Fibroblast of mammary gland (primary cell): ENCODE measurements at places on chromosomes 1 and 21.

GRCh38 chr1:1371746-1372711 lies 3.0 kb downstream of the AURKAIP1 start:
- DNase-seq: peak; percentile 44

DNA sequence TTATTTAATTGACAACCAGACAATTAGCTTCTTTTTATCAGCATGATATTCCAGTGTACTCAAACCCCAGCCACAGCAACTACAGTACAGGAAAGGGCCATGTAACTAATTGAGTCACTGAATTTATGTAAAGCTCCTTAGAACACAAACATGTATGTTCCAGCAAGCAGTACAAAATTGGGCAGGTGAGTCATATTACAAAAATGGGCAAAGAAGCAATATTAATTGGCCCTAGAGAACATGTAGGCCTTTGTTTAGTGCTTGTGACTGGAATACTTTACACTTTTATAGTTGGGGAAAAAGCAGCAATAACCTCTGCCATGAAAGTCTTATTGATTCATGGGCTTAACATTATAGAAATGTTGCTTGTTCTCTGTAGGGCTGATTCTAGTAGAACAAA lies 31.8 kb downstream of the CLEC20A start:
- peak; percentile 72 for DNase-seq

DNA sequence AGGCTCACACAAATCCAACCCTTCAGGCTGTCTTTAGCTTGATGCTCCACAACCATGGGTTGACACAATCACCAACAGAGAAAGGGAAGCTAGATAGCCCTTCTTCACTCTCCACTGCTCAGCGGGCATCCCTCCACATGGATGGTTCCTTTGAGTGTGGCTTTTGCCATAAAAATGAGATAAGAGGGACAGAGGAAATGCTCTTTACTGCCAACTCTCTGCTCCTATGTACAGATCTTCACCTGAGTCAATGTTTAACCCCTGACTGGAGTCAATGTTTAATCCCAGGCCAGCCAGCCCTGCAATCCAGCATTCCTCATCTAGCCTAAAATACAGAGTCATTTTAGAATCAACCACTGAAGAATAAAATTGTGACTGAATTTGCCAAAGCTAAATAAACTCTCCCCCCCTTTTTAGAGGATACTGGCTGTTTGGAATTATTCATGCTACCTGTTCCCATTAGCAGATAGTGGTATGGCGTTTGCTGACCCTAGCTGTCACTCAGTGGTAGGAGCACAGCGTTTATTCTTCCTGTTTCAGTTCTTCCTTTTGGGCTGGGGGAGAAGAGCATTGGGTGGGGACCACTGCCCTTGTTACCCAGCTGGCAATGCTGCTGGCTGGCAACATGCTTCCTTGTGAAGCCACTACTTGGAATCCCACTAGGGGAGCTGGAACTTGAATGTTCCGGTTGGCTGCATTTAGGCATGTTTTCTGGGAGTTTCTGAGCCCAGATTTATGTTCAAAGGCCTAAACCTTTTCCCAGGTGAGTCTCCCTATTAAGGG lies 5.2 kb upstream of the PIGR start:
- no peak for DNase-seq

DNA sequence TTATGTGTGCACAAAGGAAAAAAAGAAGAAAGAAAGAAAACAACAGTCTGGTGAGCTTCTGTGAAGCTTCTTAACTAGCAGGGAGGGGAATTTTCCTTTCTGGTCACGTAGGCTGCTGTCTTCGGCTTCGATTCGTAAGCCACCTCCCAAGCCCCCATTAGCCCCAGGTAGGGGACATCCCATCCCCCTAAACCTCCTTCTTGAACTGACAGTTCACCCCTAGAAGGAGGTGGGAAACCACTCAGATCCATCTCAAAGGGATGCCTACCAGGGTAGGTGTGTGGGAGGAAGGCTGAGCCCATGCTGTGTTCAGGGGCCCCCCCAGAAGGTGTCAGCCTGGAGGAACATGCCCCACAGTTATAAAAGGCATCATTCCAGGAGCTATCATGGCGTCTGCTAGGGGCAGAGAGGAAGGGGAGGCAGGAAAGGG lies 25.8 kb downstream of the CD247 start:
- DNase-seq: no peak

DNA sequence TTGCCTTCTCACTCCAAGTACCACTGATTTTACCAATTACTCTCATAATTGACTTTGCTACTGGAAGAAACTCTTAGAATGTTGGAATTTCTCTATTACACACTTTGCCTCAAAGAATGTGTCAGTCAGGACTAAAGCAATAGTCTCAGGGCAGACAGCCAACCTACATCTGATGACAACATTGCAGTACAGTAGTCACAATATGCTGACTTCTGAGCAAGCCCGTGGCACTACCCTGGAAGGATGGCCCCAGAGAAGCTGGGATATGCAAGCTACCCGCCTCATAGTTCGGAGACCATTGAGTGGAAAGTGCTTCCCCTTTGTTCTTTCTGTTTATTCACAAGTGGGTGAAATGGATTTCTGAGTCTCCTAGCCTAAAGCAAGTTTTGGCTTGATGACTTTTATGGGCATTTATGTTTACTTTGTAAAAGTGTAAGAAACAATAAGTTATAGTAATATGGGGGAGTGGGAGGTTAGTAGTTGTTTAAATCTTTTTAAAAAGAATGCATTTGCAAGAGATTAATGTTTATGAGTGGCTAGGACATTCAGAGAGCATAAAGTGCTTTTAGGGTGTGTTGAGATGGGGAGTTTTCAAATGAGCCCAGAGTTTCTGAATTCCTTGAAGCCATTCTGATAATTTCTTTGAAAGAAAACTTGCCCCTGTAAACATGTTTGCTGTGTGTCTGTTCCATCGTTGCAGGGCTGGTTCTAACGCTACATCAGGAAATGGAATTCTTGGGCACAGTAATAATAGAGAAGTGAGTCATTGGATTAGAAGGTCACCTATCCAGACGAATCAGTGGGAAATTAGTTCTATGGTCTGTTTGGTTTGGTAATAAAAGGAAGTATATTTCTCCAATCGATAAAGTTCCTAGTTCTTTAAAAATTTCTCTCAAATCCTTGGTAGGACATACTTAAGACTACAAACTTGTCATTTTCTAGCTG lies 63.8 kb downstream of the LMO4 start:
- DNase-seq: peak; percentile 71

DNA sequence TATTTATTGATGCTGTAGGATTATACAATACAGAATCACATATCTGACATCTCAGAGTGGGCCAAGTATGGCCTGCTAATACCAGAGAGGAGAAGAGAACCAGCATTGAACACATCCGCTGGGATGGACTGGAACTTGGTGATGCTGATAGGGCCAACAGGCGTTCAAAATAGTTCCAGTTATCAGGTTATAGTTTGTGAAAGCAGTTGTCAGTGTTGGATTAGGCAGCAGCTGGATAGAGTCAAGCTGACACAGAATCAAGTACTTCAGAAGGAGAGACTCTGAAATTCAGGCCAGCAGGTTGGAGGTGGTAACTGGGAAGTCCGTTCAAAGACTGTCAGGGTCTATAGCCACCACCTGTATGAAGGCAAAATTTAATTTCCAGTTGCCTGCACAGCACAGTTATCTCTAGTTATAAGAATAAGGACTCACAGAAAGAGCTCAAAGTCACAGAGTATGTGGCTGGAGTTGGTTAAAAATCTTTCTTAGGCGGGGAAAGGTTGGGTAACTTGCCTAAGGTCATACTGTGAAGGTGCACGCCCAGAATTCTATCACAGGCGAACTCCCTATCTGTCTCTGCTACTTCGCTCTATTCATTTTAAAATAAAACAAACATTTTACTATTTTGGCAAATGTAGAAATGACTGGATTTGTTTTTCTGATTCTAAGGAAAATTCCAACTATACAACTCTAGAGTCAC lies 9.9 kb upstream of the DIPK1A start:
- DNase-seq: no peak

DNA sequence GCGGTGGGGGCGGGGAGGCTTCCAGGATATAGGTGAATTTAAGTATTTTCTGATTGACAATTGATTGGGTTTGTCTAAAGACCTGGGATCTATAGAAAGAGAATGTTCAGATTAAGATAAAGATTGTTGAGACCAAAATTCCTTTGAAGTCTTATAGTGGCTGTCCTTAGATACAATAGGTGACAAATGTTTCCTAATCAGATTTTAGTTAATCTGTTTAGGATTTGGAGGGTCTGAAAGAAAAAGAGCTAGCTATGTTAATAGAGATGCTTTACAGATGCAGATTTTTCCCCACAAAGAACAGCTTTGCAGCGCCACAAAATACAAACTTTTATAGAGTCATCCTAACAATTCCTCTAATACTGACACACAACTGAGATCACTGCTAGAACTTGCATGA lies 14.6 kb upstream of the EPRS1 start:
- DNase-seq: no peak

DNA sequence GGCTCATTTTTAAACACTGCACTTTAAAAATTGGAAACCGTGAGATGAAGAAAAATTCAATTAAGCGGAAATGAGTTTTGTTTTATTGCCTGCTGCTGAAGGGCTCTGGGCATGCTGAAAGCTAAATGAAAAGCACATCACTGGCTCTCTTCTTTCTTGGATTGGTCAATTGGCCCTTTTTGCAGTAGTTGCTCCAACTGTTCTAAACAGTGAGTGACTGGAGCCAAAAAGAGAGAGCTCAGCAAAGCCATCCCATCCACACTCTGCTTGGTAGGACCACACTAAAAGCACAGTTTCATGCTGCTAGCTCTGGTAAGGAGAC lies 48.1 kb downstream of the LHX4 start:
- DNase-seq: no peak

DNA sequence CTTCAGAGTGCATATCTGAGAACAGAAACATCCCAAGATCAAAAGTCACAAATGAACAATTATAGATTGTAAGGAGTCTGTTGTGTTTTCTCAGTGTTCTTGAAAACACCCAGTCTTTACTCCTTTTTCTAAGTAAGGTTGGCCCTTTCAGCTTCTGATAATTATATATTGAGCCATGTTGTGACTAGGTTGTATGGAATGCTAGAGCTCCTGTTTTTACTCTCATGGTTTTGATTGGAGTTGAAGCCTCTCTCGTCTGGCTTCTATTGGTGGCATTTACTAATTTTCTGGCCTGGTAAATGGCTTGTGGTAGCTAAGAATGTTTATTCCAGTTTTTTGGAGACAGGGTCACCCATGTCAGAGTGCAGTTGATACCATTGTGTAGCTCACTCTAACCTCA lies 84.7 kb downstream of the NDUFS5 start:
- DNase-seq: peak; percentile 75

DNA sequence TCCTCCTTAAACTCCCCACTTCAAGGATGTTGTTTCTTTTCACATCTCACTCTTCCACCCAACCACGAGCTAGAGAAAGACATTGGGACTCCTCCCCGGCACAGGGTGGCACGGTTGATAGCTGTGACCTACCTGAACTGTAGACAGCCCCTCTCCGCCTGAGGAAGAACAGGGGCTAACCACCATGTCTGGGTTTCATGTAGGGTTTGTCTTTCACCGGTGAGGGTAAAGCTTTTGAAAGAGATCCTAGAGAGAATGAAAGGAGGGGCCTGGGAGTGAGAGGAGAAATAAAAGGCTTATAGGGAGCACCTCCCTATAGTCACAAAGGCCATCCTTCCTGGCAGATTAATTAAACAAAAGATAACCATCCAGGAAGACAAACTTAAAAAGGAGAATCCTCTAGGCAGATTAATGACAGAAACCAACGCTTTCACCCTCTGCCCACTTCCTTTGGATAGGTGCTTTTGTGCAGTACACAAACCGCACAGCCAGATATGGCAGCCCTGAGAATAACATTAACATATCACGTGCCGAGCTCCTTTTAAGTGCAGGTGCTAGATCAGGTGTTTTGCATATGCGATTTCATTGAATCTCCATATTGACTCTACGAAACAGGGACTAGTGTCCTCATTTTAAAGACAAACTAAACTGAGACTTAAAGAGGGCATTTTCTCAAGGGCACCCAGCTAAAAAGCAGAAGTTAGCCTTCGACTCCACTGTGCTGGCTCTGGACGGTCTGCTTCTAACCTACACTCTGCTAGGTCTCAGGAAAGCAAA lies 178.1 kb upstream of the RUNX1 start:
- no peak for DNase-seq

- no peak for DNase-seq
Observed at GRCh38 chr21:33993286-33994231, 78.0 kb upstream of the ATP5PO start.

GRCh38 chr1:2272686-2273400 lies 44.7 kb downstream of the SKI start:
- DNase-seq: no peak

DNA sequence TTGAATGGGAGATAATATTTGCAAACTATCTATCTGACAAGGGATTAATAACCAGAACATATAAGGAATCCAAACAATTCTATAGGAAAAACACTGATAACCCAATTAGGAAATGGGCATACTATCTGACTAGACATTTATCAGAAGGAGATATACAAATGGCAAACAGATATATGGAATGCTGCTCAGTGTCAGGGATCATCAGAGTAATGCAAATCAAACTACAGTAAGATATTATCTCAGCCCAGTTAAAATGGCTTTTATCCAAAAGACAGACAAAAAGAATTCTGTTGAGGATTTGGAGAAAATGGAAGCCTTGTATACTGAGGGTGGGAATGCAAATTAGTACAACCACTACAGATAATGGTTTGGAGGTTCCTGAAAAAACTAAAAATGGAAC lies 758.0 kb upstream of the B3GALT2 start:
- DNase-seq: no peak

DNA sequence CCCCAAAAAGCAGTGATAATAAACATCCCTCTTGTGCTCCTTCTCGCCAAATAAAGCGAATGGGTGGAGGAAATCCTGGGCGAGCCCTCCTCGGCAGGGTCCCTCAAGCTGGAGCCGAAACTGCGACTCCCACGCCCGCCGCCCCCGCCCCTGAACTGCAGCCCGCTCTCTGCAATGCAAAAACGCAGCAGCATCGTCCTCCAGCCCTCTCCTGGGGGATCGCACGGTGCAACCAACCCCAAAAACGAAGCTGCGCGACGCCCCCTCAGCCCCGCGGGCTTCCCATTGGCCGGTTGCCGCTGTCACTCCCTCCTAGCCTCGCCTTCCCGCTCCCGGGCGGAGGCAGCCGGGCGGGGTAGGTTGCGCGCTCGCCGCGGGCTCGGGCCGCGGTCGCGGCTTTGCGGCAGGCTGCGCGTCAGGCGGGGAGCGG lies at the start of gene TMCC2:
TMCC2 (plus strand) TSS at position 363 of the 430 bp plus-strand sequence. CDS start 619 bp downstream, outside the sequence.
- DNase-seq: peak; percentile 84

DNA sequence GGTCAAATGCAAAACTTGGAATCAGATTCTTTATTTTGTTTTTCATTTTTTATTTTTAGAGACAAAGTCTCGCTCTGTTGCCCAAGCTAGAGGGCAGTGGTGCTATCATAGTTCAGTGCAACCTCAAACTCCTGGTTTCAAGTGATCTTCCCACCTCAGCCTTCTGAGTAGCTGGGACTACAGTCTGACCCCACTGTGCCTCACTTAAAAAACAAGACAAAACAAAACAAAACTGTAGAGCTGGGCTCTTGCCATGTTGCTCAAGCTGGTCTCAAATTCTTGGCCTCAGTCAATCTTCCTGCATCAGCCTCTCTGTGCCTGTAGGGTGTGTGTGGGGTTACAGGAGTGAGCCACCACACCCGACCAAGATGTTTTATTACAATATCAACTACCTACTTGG lies 396.0 kb upstream of the USP24 start:
- peak; percentile 57 for DNase-seq
